ENCODE measurements at places on chromosomes 3 and 15.
A peak's percentile ranks its signal among the peaks of the same experiment; 100 is the strongest.

DNA sequence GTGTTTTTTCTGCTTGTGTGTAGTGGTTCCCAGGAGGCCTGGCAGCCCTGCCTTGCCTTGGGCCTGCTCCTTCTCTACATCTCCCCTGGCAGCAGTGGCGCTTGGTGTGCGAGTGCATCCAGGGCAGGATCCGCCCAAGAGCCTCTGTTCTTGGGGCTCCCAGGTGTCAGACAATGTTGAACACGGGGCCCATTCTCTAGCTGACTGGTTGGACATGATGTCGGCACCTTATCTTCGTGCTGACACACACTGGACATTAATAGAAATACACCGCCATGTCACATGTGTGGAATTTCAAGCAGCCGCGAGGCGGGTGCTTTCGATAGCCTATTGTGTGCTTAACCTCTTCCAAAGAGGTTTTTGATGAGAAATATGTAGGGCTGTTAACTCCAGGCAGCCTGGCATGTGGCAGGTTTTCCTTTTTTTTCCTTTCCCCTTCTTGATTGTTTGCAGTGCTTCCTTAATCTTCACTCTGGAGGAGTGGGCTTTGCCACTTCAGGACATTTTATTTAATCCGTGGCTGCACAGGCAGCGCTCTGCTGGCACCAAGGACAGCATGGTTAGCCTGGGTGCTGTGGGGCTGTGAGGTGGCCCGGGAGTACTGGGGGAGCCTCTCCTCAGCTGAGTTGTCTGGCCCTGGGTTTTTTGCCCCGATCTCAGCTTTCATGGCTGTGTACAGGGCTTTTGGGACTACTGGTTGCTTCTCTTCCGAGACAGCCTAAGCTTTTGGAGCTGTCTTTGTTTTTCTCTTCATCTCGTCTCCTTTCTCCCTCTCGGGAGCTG, 42.5 kb downstream of the CHCHD6 start:
- no peak for DNase-seq

GRCh38 chr3:46923559-46924350, 46.2 kb downstream of the PTH1R start:
- DNase-seq, result no peak

DNA sequence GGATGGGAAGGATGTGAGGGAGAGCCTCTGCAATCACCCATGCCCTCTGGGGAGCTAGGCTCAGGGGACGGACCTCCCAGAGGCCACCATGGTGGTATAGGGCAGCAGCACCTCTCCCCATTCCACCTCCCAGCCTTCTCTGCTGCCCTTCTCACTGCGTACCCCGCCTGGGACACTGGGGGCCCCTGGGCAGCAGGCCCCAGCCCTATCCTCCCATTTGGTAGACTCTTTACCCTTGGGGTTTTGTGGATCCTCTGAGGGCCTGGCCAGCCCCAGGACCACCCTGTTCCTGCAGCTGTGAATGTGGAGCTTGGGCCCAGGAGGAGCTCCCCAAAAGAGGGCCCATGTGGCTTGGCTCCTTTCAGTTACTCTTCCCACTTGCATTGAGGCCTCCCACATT, 131.9 kb downstream of the DNAJB8 start:
- no peak for DNase-seq

GRCh38 chr3:126918355-126918821, 64.5 kb upstream of the PLXNA1 start:
- DNase-seq, result no peak

DNA sequence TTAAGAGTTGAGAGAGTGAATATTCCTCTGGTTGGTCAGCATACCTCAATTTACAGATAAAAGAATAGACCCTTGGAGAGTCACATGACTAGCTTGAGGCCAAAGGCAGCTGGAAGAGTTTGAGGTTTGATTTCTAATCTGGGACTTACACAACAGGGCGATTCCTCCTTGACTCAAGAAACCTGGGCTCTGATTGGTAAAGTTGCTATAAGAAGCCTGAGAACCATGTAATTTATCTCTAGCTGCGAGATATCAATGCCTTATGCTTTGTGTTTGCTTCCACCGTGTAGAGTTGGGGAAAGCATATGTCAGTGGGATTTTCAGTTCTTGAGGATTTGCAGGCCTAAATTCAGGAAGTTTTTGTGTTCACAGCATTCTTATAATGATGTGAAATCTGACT, 206.0 kb downstream of the KLHL25 start:
- DNase-seq, result no peak

DNA sequence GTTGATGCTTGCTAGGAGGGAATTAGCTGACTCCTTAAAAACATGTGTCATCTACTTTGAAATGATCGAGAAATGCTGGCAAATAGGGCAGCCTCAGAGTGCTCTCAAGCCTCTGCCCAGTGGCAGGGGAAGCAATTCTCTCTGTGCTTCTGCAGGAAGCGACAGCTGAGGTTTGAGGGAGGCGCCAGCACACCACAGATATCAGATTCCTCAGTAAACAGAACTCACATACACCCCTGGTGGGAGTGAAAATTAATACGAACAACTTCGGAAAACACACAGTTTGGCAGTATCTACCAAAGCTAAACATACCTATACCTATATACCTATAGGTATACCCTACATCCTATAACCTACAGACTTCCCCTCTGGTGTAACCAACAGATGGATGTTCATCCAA, 61.3 kb downstream of the NSMCE3 start:
- peak; percentile 27 for DNase-seq

DNA sequence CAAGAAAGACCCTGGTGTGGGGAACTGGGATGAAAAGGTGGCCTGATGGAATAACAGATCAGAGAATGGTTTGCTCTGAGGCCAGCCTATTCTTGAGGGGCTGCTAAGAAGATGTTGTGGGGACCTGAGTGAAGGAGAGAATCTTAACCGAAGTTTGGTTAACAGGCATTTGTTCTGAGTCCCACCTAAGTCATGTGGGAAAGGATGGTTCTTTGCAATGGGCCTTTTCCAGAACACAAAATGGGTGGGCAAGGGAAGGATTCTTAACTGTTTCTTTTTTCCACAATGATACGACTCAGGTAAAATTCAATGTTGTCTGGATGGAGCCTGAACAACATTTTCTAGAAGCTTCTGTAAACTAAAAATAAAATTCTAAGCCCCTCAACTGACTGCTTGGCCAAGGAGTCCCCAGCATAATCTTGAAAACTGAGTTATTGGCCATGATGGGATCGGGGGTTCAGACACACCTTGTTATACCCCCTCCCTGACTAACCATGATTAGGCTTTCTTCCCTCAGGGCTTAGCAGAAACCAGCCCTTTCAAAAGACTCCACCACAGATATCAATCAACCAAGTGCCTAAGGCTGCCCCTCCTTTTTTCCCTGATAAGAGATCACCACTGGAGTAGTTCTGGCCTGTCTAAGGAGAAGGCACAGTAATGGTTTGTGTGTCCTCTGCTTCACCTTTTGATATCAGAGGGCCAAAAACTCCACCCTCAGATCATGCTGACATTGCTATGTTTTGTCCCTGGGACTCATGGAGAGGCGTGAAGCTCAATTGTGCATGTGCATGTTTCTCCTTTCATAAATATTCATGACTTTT, 30.1 kb downstream of the SCN11A start:
- no peak for DNase-seq

- no peak for DNase-seq
These were observed 38.0 kb upstream of the ATP11B start for GRCh38 chr3:182755308-182755707.

DNA sequence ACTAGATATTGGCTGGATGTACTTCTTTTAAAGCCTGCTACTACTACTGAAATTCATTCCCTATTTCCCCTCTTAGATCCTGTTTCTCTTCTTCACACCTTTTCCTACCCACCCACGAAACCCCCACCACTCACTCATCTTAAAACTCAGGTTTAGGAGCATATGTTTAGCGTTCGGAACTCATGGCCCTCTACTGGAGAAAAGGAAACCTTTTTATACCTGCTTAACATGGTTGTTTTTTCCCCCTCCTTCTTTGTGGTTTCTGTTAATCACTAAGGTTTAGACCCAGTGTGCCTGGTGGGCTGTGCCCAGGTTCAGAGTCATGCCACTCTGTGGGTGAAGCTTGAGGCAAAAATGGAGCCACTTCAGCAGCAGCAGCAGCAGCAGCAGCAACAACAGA, 2.6 kb downstream of the ARID3B start:
- DNase-seq, result no peak

GRCh38 chr3:52481819-52482521, 13.2 kb upstream of the STAB1 start:
- no peak for DNase-seq

DNA sequence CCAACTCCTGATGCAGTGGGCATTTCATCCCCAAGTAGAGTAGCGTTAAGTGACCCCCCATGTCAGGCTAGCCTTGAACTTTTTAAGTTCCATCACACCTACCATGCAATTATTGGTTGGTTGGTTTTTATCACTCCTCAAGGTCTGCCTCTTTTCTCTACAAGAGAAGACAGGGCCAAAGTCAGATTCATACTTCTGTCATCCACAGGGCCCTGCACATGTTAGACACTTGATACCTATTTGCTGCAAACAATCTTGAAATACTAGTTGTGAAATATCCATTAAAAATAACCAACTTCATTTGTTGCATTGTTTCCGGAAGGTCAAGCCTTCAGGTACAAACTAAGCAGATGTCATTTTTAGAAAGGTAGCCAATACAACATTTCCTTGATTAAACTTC, 1.2 kb downstream of the CMSS1 start:
- no peak for DNase-seq

DNA sequence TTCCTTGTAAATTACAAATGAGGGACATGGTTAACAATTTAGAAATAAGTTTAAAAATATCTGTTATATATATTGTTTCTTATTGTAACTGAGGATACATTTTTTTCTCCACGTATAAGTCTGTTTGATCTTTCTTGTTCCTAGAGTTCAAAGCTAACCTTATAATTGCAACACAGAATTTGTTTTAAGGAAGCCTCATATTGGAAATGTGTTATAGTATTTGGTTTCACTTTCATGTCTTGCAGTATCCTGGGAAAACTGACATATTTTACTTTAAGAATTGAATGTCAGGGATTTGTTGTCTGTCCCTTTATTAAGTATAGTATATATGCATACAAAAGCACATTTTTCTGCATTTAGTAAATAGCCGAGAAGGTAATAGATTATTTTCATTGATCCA, 23.5 kb upstream of the NIT2 start:
- DNase-seq, result no peak

- DNase-seq, result no peak
These were observed 497.5 kb downstream of the FGF12 start for GRCh38 chr3:192229866-192230265.

GRCh38 chr3:33716227-33716626, 1.8 kb downstream of the CLASP2 start:
- DNase-seq, result no peak
